Right hindlimb (tissue), 1 donor: ENCODE measurements at places on chromosomes 6 and 20.

DNA sequence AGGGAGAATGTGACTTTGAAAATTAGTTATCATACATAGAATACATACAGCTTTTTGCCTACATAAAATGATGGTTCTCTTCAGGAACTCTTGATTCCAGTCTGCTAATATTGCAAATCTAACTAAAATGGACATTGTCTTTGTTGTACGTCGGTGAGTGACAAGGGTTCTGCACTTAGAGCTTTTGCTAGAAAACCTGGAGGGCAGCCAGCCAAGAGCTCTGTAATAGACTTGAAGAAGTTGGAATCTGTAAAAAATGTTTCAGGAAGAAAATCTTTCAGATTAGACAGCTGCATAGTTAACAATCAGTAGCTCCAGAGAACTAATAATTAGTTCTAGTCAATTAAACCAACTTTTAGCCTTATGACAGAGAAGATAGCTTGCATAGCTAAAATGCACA is 138.3 kb downstream of the FLRT3 start:
- DNase-seq, result no peak

- no peak for DNase-seq
Measured at GRCh38 chr6:64955435-64955848, 751.6 kb downstream of the EYS start.

DNA sequence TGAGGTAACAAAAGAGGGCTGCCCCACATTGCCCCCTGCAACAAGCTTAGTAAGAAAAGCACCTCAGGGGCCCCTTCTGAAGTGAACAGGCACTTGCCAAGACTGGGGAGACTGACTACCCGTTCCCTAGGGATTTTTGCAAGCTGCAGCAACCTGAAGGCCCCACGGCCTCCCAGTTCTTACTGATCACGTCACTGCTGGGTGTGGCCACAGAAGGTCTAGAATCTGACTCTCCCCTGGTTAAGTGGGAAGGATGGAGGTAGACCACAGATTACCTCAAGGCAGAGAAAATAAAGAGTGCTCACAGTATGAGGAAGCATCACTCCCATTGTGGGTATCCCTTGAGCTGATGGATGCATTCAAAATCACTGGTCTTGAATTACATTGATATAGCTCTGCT is 201.5 kb upstream of the KCNQ5 start:
- no peak for DNase-seq

GRCh38 chr6:142893088-142893487 is 51.9 kb downstream of the HIVEP2 start:
- no peak for DNase-seq

- DNase-seq, result peak; percentile 74
Measured at GRCh38 chr6:169045486-169045885, 208.2 kb downstream of the THBS2 start.

DNA sequence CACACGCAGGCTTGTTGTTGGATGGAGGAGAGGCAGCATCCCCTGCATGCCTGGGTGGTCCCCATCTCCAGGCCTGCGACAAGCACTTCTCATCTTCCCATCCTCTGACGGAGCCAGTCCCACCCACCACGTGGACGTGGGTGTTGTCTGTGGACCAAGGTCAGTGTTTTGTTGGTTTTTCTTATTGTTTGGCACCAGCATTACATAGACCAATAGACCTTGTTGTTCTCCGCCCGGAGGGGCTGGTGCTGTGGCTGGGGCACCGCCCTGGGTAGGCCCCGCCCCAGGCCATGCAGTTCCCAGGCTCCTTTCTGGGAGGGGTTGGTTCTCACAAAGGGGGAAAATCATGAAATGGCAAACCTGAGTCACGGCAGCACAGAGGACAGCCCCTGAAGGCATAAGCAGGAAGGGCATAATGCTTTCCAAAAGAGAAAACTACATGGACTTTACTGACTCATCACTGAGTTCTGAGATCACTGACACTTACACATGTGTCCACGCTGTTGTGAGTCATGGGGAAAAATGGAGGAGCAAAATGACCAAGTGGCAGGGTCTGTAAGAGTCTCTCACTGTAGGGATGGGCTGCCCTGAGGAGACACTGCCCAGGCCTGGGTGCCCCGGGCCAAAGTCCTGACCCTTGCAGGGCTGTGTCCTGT is 90.8 kb downstream of the THBS2 start:
- no peak for DNase-seq

DNA sequence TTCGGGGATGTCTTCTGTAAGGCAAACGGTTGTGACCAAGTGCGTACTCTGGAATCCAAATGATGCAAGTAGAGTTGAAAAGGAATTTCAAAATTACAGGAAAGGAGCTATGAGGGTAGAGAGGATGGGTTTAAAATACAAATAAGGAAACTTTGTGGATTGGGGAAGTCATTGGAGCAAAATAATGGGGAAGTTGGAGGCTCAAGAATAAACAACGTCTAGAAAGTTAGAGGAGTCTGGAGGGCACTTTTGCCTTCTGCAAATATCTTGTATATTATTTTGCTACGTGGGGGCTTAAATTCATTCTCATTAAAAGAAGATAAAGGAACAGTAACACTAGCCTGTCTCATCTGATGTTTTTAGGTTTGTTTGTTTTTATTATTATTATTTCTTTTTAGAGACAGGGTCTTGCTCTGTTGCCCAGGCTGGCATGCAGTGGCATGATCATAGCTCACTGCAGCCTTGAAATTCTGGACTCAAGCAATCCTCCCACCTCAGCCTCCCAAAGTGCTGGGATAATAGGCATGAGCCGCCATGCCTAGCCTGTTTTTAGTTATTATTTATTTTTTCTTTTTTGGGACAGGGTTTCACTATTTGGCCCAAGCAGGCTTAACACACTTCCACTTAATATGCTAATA is 55.0 kb upstream of the TNFAIP3 start:
- no peak for DNase-seq

- DNase-seq, result no peak
Measured at GRCh38 chr6:136077834-136078576, 172.1 kb downstream of the MTFR2 start.

GRCh38 chr6:150079604-150080003 is 10.7 kb upstream of the ULBP3 start:
- no peak for DNase-seq

GRCh38 chr20:19710336-19711120 is 47.5 kb upstream of the RIN2 start:
- peak; percentile 33 for DNase-seq

DNA sequence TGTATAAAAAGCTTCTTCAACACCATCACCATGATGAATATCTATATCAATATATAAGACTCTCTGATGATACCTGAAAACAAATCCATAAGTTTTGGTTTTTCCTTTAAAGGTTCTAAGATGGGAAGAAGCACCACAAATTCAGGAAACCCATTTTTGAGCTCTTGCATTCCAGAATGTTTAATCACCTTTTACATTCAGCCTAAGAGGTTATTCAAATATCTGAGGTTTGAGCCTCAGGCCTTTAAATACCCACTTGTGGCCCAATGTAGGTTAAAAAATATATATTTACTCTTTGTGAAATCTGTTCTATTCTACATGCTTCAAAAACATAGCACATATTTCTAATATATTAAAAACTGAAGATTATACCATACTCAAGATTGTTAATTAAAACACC is 17.6 kb downstream of the HDAC2 start:
- DNase-seq, result no peak

DNA sequence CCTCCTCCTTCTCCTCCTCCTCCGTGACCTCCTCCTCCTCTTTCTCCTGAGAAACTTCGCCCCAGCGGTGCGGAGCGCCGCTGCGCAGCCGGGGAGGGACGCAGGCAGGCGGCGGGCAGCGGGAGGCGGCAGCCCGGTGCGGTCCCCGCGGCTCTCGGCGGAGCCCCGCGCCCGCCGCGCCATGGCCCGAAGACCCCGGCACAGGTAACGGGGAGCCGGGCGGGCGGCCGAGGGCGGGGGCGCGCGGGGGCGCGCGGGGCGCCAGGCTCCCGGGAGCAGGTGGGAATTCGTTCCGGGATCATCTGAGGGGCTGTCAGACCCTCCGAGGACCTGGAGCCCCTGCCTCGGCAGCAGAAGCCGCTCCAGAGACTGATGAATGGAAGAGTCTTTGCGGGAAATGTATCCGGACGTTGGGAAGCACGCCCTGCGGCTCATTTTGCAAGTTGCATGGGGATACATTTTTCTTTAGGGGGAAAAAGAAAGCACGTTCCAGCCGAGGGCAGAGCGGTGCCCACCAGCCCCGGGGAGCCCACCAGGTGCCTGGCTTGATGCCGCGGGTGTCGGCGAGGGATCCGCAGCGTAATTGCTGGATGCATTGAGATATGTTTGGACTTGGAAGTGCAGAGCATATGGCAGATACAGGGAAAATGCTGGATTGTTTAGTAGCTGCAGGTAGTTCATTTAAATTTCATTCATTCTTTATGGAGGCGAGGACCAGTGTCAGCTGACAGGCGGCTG is 394 bp downstream of the MYB start:
- peak; percentile 31 for DNase-seq

GRCh38 chr6:31892821-31893220 is 4.7 kb downstream of the EHMT2 start:
- no peak for DNase-seq

DNA sequence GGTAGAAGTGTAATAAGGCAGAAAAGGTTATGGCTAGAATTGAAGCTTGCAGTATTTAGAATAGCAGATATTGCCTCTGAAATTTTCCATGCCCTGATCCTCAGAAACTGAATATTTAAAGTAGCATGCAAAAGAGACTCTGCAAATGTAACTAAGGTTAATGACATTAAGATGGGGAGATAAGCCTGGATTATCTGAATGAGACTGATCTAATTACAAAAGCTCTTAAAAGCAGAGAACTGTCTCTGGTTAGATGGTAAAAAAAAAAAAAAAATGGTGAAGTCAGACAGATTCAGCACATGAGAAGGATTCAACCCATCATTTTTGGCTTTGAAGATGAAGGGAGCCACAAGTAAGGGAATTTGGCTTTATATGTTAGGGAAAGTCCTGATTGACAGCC is 503.7 kb upstream of the IRAK1BP1 start:
- no peak for DNase-seq

DNA sequence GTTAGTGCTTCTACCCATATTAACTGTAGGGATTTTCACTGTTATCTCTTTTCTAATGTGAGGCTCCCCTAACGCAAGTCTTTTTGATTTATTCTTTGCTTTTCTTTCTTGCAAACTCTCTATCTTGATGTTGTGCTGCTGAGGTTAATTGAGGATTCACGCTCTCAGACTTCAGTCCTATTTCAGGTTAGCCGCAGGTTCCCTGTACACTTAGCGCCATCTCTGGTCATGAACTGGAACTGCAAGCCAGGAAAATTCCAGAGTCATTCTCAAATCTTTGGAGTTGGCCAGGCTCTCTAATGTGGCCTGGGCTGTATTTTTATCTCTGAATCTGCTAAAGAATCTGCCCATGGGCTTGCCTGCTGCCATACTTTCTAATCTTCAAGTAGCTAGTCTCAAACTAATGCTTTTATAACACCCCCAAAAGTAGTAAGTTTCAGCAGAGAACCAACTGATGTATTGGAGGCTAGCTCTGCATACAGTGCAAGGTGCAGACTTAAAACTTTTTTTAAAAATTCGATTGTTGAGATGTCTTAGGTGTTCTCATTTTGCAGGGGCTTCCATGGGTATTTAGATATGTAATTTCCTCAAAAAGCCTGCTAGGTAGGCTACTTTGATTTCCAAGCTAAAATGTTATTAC is 91.1 kb upstream of the OPRM1 start:
- no peak for DNase-seq

DNA sequence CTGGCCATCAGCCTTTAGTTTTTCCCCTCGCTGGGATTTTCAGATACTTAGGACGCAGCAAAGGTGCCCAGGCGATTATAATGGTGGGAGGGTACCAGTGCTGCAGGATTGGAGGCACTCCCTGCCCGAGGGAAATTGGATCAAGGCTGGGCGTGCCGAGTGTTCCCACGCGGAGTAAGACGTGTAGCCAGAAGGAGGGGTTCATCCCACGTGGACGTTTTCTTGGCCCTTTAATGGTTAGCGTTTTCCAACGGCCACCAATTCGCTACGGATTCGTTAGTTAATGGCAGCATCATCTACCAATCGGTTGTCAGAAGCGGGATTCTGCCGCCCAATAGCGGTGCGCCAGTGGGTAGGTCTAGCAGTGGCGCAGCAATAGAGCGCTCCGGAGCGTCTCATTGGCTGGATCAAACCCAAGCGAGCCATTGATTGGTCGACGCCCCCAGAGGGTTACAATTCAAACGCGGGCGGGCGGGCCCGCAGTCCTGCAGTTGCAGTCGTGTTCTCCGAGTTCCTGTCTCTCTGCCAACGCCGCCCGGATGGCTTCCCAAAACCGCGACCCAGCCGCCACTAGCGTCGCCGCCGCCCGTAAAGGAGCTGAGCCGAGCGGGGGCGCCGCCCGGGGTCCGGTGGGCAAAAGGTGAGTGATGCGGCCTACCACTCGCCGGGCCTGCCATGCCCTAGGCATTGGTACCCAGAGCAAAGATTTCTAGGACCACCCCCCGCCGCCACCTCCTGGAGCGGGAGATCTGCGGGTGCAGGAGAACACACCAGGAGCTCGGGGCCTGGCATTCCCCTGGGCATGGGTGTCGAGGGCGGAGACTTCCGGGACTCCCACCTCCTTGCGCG is at the start of gene UBE2C:
Gene UBE2C, plus strand, starts transcription at position 488 of the 849 bp plus-strand sequence. Its CDS starts 52 bp downstream, at position 540.
- DNase-seq, result peak; percentile 99

DNA sequence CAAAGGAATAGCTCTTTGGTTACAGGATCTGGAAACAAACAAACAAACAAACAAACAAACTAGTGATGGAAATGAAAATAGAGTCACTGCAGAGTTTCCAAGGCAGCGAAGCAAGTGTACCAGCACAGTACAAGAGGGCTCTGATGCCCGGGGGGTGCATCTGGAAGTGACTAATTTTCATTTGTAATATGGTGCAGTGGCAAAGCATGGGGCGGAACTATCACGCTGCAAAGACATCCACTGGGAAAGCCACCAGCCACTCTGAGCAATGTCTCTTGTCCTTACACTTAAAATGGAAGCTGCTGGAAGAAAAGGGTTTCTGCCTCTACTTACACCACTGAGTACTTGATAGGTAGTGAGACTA is 44.4 kb upstream of the NEDD9 start:
- DNase-seq, result no peak

DNA sequence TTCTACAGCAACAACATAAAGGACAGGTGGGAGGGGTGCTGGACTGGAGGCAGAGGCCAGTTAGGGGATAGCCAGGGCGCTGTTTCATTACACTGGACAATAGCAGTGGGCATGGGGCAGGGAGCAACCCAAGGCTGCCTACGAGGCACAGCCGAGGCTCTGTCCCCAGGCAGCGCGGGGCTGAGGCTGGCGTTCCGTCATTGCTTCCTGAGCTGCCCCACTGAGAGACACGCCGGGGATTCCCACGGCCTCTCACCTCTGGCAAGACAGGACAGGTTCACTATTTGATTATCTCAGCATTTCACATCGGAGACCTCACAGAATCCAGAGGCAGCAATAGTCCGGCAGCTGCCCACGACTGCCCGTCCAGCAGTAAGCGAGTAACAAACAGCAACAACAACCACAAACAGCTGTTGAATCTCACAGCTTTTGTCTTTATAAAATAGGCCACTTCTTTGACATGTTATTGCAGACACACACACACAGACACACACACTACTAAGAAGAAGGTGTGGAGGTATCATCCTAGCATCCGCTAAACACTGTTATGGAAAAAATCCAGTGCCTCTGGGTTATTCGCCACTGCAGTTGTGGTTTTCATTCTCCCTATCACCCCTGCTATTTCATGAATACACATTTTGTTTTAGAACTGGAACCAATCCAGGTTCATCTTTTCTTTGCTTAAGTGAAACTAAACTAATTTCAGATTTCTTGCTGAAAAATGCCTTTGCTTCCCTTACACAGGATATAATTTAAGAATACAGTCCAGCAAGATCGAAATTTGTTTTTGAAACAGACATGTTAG is 19.5 kb downstream of the KIF25 start:
- DNase-seq, result no peak
